ENCODE measurements at places on chromosomes 3 and 15. TPM values are rescaled to one million over a fixed set of nuclear protein-coding genes. Genes with fewer than 3 reads are reported as not detected.

- DNase-seq, result no peak
Observed at GRCh38 chr3:190728574-190729246, 133.8 kb downstream of the GMNC start.

Gene AEN
- 24.8 TPM for total RNA-seq

Gene NAALADL2
- total RNA-seq, result 9.1 TPM

Gene TM4SF18
- 7.9 TPM for total RNA-seq

Data from suprapubic skin (tissue), 4 donors.